ENCODE measurements at places on chromosomes 2 and 18. TPM values are rescaled to one million over a fixed set of nuclear protein-coding genes. Genes with fewer than 3 reads are reported as not detected.
A peak's percentile ranks its signal among the peaks of the same experiment; 100 is the strongest.

- no peak for DNase-seq
Observed at GRCh38 chr18:5132987-5133386, 64.1 kb downstream of the AKAIN1 start.

GRCh38 chr2:190182071-190182524 lies 119.6 kb upstream of the MSTN start:
- peak; percentile 21 for DNase-seq

GRCh38 chr18:2415656-2416055 lies 155.6 kb downstream of the METTL4 start:
- no peak for DNase-seq

Gene CFC1
- not detected for total RNA-seq

GRCh38 chr2:240874715-240875227 lies 6.1 kb downstream of the AGXT start:
- DNase-seq = no peak

DNA sequence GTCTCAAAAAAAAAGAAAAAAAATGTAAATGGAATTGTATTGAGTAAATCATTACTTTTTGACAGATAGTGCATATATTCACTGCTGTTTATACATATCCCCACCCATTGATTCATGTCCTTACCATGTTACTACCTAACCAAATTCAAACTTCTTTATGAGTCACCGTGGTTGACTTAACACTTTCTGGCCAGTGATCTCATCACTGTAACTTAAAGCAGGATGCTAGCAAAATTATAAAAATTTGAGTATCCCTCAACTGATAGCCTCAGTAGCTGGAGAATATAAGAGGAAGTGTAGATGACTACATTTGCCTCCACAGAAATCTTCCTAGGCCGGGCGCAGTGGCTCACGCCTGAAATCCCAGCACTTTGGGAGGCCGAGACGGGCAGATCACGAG lies 13.4 kb downstream of the CNOT9 start:
- no peak for DNase-seq

DNA sequence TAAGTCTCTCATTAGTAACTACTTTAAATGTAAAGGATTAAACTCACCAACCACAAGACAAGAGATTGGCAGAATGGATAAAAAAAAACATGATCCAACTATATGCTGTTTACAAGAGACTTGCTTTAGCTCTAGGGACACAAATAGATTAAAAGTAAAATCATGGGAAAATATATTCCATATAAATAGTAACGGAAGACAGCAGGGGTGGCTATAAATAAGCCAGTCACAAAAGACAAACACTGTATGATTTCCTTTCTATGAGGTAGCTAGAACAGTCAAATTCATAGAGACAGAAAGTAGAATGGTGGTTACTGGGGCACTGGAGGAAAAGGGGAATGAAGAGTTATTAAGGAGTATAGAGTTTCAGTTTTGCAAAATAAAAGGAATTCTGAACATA lies 145.2 kb downstream of the THADA start:
- DNase-seq = no peak

Gene OTOS
- total RNA-seq = not detected

- no peak for DNase-seq
Observed at GRCh38 chr2:102084651-102085050, 57.9 kb upstream of the IL1R1 start.

Gene MARCHF4
- total RNA-seq = not detected

DNA sequence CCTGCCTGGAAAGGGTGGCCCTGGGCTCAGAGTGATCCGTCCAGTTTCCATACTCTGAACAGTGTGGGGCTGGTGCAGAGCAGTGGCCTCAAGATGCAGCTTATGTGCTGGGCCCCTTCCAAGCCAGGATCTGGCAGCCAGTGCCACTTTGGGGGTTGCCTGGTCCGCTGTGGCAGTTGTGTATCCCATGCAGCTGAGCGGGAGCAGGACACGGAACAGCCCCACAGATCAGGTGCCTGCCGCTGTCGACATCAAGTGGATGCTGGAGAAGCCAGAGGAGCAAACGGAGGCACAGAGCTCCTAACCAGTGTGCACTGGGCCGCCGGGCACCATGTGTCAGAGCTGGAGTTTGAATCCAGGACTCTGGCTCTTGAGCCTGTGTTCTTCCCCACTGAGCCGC lies 112.0 kb downstream of the CABLES1 start:
- no peak for DNase-seq

Data from OCI-LY7 (cell line).